Neural progenitor cell (in vitro differentiated cells): ENCODE measurements at places on chromosomes 4 and X. TPM values are rescaled to one million over a fixed set of nuclear protein-coding genes. Genes with fewer than 3 reads are reported as not detected.

RASGEF1B gene
- 7.5 and 9.4 TPM in 2 replicates for total RNA-seq

GRCh38 chr4:88526221-88526815 lies 2.7 kb upstream of the PYURF start:
- no peaks in the 10 kb centered on the region for H3K27me3 ChIP-seq
- H3K4me1 ChIP-seq = peaks cover 18% of the 10 kb centered on the region
- no peak overlapping the region for H3K27ac ChIP-seq

DNA sequence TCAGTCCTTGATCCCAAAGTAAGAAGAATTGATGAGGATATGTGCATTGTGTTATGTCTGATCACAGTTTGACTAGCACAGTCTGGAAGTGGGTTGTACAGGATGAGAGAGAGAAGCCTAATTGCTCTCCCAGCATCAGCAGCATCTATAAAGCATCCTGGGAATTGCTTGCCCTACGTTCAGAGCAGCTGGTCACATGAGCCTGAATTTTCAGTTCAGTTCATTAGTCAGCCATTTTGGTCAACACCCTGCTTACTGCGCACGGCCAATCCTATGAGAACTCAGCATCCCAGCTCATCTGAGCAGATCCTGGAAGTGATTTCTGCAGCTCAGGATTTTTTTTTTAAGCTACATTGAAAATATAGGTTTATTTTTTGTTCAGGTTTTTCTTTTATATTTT lies at the start of gene RUFY3:
RUFY3 (plus strand) TSS at position 218 of the 400 bp plus-strand sequence. CDS start 610 bp downstream, outside the sequence.
- no peaks in the 10 kb centered on the region for H3K36me3 ChIP-seq
- no peak within 1 kb of the TSS for H3K27ac ChIP-seq
- H3K27me3 ChIP-seq = no peaks in the 10 kb centered on the region

SERPINA7 gene
- total RNA-seq = not detected in 2 replicates

DNA sequence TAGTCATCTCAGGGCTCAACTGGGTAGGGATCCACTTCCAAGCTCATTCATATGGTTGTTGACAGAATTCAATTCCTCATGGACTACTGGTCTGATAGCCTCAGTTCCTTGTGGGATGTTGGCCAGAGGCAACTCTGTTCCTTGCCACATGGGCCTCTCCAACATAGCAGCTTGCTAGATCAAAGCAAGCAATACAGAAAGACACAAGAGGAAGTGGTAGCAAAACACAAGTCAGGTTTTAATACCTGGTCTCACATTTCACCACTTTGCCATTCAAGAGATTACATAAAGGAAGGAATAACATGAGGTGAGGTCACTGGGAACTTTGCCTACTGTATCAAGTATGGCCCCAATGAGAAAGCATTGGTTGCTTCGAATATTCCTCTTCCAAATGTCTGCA lies 79.2 kb downstream of the PRSS12 start:
- H3K4me3 ChIP-seq = no peak overlapping the region
- H3K27me3 ChIP-seq = peaks cover 8% of the 10 kb centered on the region
- DNase-seq = no peak
- no peaks in the 10 kb centered on the region for H3K4me1 ChIP-seq
- H3K27ac ChIP-seq = no peak overlapping the region

NPFFR2 gene
- 0.62 and 2.1 TPM in 2 replicates for total RNA-seq

ZDHHC15 gene
- total RNA-seq = 5.1 and 6.3 TPM in 2 replicates

DNA sequence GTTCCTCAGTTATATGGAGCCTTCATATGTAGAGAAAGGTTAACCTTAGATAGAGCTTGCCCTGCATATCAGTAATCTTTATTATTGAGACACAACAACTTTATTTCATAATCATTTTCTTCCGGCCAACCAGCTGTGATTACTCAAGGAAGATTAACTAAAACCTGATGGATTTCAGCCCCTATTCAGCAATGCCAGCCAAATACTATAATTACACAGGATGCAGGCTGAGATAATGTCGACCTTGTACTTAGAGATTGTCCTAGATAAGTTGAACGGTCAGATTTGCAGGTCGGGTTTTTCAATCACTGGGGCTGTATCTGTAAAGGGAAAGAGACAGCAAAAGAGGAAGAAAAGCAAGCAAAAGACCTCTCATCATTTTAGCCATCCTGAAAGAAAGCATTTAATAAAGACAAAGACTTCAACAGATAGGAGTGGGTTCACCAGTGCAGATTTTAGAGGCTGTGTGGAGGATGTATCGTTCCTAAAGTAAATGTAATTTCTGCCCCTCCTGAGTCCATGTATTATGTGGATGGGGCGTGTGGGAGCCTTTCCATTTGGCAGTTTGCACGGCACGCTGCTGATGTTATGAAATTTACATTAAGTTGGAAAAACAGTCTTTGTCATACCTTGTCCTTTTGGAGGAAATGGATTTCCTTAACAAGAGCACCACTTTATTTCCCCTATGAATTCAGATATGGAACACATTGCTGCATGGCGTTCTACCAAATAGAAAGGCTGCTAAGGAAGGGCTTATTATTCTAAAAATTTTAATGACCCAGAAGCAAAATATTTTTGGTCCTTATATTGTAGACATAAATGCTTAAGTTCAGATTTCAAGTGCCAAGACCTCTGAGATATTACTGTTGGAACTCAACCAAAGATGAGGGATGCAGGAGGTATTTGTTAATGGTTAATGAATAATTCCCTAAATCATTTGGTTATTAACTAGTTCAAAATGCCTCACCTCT lies 496.7 kb downstream of the SPRY1 start:
- no peak for DNase-seq
- H3K27me3 ChIP-seq = no peaks in the 10 kb centered on the region
- H3K27ac ChIP-seq = no peak overlapping the region
- no peak overlapping the region for H3K4me3 ChIP-seq

CNKSR2 gene
- total RNA-seq = 54.5 and 60.4 TPM in 2 replicates

BANK1 gene
- total RNA-seq = 0.19 and 0.28 TPM in 2 replicates

DNA sequence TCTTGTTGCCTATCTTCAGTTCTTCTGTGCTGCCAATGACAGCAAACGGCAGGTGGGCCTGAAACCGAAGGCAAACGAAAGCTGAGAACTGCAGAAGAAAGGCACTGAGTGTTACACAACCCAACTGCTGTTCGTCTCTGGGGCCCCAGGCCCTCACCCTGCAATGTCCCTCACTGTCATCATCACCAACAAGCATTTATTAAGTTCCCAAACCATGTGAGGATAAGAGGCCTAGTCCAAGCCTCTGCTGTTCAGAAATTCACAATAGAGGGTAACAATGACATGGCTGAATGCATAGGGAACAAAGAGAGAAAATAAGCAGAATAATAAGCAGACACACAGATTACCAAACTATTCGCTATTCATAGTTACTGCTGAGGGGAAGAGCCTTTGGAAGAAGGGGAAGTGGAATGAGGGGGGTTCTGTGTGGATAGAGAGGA lies 34.5 kb upstream of the NKRF start:
- H3K27me3 ChIP-seq = no peaks in the 10 kb centered on the region
- H3K4me3 ChIP-seq = no peak overlapping the region
- H3K36me3 ChIP-seq = no peaks in the 10 kb centered on the region
- DNase-seq = no peak
- H3K4me1 ChIP-seq = no peaks in the 10 kb centered on the region

SCRG1 gene
- 0.37 and 0.40 TPM in 2 replicates for total RNA-seq

CNGA1 gene
- total RNA-seq = 0.37 and 1.5 TPM in 2 replicates

- no peak overlapping the region for H3K27ac ChIP-seq
- no peaks in the 10 kb centered on the region for H3K4me1 ChIP-seq
- no peaks in the 10 kb centered on the region for H3K36me3 ChIP-seq
Observed at GRCh38 chr4:41334182-41334581, 77.5 kb downstream of the UCHL1 start.

TSPAN7 gene
- total RNA-seq = 8.6 and 12.7 TPM in 2 replicates

GASK1B gene
- not detected in 2 replicates for total RNA-seq

DNA sequence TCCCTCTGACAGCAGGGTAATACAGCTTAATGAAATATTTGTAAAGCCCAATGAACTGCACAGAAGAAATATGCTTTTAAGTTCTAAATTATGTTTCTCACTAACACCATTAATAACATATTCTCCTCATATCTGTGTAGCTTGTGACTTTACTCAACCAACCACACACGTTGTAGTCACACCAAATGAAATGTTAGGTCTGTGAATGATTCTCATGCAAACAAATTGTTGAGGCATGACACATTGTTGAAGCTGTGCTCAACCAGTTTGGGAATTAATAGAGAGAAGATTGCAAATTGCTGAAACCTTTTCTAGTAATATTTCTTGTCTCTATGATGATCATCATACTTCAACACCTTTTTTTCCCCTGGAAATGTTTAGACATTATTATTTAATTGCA lies 645.9 kb downstream of the PCDH7 start:
- no peaks in the 10 kb centered on the region for H3K27me3 ChIP-seq
- no peak overlapping the region for H3K27ac ChIP-seq
- H3K36me3 ChIP-seq = no peaks in the 10 kb centered on the region
- H3K4me1 ChIP-seq = no peaks in the 10 kb centered on the region

GRCh38 chr4:3401436-3402171 lies 40.2 kb upstream of the HGFAC start:
- DNase-seq = no peak
- no peak overlapping the region for H3K27ac ChIP-seq
- H3K27me3 ChIP-seq = no peaks in the 10 kb centered on the region

GRCh38 chr4:48262926-48263325 lies 6.7 kb downstream of the TEC start:
- H3K27me3 ChIP-seq = peaks cover 6% of the 10 kb centered on the region
- no peaks in the 10 kb centered on the region for H3K36me3 ChIP-seq
- no peak overlapping the region for H3K27ac ChIP-seq
- no peak overlapping the region for H3K4me3 ChIP-seq

- no peak for DNase-seq
- H3K36me3 ChIP-seq = no peaks in the 10 kb centered on the region
- peaks cover 42% of the 10 kb centered on the region for H3K27me3 ChIP-seq
- no peak overlapping the region for H3K27ac ChIP-seq
Observed at GRCh38 chr4:3768842-3769641, 2.9 kb downstream of the ADRA2C start.

MGARP gene
- 2.5 and 5.1 TPM in 2 replicates for total RNA-seq

DNA sequence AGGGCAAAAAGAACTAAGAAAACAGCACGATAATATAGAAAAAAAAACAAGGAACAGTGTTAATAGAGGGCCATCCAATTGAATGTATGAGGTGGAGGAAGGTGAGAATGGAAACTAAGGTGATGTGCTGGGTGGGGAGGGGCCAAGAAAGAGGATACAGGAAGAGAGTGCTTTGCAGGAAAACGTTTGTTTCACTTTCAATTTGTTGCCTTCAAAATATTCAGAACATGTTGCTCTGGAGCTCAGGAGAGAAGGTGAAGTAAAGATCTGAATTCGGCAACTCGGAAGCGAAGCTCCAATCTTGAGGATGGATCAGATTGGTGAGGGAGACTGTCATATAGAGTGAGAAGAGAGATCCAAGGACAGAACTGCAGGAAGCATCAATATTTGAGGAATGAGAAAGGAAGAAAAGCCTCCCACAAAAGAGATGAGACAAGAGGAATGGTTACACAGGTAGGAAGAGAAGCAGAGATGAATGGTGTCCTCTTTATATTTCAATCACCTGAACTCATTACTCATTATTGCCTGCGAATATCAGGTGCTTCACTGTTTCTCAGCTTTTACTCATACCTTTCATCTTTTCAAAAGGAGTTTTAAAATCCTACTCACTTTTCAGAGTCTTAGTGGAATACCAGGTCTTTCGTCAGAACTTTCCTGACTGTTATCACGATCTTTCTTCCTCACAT lies 14.7 kb upstream of the SEC24D start:
- H3K36me3 ChIP-seq = no peaks in the 10 kb centered on the region
- no peak overlapping the region for H3K27ac ChIP-seq
- H3K4me3 ChIP-seq = no peak overlapping the region
- H3K27me3 ChIP-seq = no peaks in the 10 kb centered on the region
- DNase-seq = no peak

DNA sequence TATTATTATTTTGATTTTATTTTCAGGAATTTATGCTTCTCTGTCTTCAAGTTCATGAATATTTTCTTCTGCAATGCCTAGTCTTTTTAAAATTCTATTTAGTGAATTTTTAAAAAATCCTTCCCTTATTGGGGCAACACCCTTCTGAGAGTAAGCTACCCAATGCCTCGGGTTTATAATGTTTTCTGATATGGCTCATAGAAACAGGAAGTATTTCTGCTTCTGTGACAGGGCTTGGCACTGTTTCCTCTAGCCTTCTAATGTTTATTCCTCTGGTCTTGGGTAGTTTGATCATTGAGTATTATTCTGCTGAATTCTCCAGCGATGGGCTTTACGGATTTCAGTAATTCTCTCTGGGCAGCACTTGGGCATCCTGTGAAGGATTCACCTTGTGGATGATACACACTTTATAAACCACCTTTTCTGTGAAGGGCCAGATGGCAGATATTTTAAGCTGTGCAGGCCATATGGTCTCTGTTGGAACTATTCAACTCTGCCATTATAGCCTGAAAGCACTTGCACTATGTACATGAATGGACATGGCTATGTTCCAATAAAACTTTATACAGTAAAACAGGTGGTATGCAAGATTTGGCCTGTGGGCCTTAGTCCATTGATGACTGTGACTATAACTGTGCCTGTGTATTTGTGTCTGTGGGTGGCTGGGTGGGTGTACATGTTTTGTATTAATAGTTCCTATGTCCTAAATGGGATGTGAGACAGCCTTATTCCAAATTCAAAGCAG lies 95.9 kb upstream of the FAT1 start:
- no peak for DNase-seq
- H3K27me3 ChIP-seq = no peaks in the 10 kb centered on the region
- H3K27ac ChIP-seq = no peak overlapping the region
- H3K36me3 ChIP-seq = no peaks in the 10 kb centered on the region

AFM gene
- total RNA-seq = not detected in 2 replicates

KCNIP4 gene
- 0.39 TPM in 1 of 2 replicates, not detected in the other for total RNA-seq

GRCh38 chr4:38323141-38323641 lies 340.8 kb upstream of the KLF3 start:
- no peak for DNase-seq
- no peak overlapping the region for H3K4me3 ChIP-seq
- H3K27ac ChIP-seq = no peak overlapping the region
- H3K36me3 ChIP-seq = no peaks in the 10 kb centered on the region

DNA sequence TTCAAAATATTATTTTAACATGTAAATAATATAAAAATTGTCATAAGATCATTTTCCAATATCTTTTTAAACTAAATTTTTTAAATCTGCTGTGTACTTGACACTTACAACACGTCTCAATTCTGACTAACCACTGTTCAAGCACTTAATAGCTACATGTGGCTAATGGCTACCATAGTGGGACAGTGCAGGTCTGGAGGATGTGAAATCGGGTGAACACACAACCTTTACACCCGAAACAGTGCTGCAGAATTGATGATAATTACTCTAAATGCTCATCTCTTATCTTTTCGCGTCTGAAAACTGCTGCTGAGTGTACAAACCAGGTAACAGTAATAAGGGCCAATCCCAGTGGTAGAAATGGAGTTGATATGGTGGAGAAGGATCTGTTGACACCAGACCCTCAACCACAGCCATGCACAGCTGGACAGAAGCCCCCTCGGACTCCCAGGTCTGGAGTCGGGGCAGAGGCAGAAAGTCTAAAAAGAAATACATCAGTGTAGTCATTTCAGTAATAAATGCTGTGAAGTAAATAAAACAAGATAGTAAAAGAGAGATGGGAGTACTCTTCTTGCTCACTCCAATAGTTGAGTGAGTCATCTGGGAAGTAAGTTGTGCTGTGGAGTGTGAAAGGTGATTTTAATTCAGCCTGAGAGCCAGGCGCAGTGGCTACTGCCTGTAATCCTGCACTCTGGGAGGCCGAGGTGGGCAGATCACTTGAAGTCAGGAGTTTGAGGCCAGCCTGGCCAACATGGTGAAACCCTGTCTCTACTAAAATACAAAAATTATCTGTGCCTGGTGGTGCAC lies 150.0 kb downstream of the CBR4 start:
- H3K27ac ChIP-seq = no peak overlapping the region
- peaks cover 8% of the 10 kb centered on the region for H3K4me1 ChIP-seq
- H3K36me3 ChIP-seq = peaks cover 4% of the 10 kb centered on the region

- peaks cover 29% of the 10 kb centered on the region for H3K4me1 ChIP-seq
- H3K27ac ChIP-seq = no peak overlapping the region
- no peak overlapping the region for H3K4me3 ChIP-seq
- no peak for DNase-seq
- no peaks in the 10 kb centered on the region for H3K36me3 ChIP-seq
Observed at GRCh38 chr4:24662056-24662455, 77.7 kb upstream of the DHX15 start.

CLGN gene
- total RNA-seq = 22.7 and 37.8 TPM in 2 replicates
